Left lobe of liver (tissue), 2 donors: ENCODE measurements at places on chromosomes 6 and 20. TPM values are rescaled to one million over a fixed set of nuclear protein-coding genes. Genes with fewer than 3 reads are reported as not detected.

SFT2D1 gene
- 8.8 TPM for total RNA-seq

GRCh38 chr6:142952614-142953013, 7.6 kb upstream of the HIVEP2 start:
- no peak for DNase-seq

DNA sequence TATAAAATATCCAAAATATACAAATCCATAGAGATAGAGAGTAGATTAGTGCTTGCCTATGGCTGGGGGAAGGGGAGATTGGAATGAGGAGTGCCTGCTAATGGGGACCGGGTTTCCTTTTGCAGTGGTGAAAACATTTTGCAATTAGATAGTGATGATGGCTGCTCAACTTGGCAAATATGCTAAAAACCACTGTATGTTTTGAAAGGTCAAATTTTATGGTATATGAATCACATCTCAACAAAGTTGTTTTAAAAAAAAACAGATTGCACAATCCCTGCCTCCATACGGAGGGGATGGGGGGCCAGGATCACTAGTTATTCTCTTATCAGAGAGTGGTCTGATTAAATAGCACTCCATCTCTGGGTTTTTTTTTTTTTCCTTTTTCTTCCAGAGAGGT, 76.9 kb upstream of the RIPOR2 start:
- DNase-seq, result no peak

BEND6 gene
- not detected for total RNA-seq

UNC5CL gene
- 9.3 TPM for total RNA-seq

DNA sequence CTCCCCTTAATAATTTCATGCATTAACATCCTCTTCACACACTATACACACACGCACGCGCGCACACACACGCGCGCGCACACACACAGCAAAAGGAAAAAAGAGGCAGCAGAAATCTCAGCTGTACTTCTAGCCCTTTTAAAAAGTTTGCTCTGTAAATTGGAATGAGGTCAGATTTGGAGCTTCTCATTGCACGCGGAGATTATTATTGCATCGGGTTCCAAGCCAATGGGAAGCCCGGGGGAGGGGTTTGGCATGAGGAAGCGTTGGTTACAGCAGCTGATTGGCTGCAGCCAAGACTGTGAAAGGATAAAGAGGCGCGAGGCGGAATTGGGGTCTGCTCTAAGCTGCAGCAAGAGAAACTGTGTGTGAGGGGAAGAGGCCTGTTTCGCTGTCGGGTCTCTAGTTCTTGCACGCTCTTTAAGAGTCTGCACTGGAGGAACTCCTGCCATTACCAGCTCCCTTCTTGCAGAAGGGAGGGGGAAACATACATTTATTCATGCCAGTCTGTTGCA, at the start of gene SOX4:
TSS of gene SOX4 (plus strand) at position 340 of the 515 bp plus-strand sequence. CDS start 784 bp downstream, outside the sequence.
- peak; percentile 89 for DNase-seq

GRCh38 chr20:31820228-31820627, 1.1 kb downstream of the MYLK2 start:
- no peak for DNase-seq

SLC4A11 gene
- total RNA-seq, result 0.18 TPM

DNA sequence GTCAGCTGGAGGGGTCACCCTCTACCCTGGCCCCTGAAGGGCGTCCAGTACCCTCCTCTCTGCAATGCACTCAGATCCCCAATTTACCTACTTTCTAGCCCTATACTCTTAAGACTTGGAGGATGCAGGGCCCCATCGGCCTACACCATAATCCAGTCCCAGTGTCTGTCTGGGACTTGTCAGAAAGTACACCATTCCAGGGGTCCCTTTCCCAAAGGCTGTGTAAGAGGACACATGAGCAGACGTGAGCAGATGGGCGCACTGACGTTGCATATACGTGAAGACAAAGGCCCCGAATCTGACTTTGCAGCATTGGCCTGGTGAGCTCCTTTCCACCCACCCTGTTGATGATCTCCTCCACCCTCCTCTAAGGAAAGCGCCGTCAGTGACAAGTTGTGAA, 20.9 kb upstream of the SMOC2 start:
- no peak for DNase-seq

DNA sequence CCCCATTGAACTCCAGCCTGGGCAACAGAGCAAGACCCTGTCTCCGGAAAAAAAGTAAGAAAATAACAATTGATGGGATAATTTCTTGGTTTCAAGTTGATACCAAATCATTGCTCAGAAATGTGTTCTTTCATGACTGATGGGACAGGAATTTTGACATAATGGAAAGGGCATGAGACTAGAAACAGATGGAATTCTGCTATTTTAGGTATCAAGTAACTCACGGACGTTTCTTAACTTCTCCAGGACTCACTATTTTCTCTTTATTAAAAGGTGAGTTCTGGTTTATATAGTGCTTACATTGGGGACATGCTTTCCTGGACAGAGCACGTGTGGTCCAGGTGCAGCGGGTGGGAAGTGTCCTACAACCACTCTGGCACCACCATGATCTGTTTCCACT, 6.0 kb upstream of the DSP start:
- no peak for DNase-seq

DNA sequence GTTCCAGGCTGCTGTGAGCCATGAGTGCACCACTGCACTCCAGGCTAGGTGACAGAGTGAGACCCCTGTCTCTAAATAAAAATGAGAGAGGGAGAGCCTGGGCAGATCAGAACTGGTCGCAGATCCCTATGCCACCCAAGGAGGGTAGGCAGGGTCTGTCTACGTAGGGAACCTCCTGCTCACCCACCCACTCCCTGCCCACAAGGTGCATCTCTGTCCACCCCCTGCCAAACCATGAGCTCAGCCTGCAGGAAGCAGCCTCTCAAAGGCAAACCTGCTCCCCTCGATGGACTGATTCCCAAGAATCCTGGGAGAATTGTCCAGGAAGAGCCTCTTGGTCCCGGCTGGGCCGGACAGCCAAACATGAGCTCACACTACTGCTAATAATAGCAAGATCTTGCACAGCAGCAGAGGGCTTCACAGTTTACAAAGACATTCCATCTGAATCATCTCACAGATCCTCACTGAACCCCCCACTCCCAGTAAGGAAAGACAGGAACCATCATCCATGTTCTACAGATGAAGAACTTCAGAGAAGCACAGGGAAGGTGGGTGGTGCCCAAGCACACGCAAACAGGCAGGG, 27.8 kb upstream of the TLDC2 start:
- DNase-seq, result no peak

- no peak for DNase-seq
Observed at GRCh38 chr6:166206066-166206465, 38.4 kb upstream of the TBXT start.

DNA sequence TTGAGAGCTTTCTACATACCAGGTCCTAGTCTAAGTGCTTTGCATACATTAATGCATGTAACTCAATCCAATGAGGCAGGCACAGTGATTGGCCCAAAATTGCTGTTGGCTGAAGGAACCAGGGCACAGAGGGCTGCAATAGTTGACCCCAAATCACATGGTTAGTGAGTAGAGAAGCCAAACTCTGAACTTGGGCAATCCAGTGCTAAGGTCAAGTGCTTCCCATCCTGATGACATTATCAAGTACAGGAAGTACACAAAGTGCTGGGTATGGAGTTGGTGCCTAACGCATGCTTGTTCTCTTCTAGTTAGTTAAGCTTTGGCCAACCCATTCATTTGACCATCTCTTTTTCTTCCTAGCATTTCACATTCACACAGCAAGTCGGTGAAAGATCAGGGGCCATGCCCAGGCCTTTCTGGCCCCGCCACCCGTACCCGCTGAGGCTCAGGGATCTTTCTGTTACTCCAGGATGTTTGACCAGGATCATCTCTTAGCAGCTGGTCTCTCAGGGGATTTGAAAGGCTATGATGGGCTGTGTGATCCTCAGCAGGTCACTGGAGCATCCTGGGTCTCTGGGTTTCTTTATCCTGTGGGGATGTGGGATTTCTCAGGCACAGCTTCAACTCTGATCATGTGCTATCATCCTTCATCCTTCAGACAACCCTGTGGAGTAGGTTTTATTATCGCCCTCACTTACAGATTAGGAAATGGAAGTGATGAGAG, 7.0 kb downstream of the KCNB1 start:
- DNase-seq, result peak; percentile 87

- no peak for DNase-seq
Observed at GRCh38 chr6:15339081-15339480, 93.2 kb downstream of the JARID2 start.

C6orf163 gene
- total RNA-seq, result 1.2 TPM

NOL4L gene
- total RNA-seq, result 5.8 TPM

WFDC5 gene
- not detected for total RNA-seq

ZBP1 gene
- 0.08 TPM for total RNA-seq

DNA sequence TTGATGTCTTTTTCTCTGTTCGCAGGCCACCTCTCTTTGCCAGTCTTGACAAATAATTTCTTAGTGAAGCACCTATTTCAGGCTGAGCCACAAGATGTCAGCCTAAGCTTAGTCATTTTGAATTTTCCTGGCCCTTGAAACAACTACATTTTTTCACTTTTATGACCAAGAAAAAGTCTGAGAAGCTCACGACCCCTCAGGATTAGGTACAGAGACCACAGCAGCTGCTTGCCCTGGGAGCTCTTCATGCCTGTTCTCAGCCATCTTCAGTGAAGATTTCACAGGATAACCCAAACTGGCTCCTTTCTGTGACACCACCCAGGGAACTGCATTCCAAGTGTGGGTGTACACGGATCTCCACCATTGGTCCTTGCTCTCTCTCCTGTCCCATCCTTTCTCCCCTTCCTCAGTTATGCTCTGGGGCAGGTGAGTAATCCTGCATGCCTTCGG, 38.4 kb upstream of the SPTLC3 start:
- DNase-seq, result no peak

GRCh38 chr6:168408504-168409136, 32.4 kb upstream of the SMOC2 start:
- DNase-seq, result peak; percentile 12

KCNQ5 gene
- total RNA-seq, result not detected

AGER gene
- total RNA-seq, result 6.0 TPM

PRDM13 gene
- total RNA-seq, result not detected

LZTS3 gene
- 5.7 TPM for total RNA-seq

GRCh38 chr6:41518118-41518517, 28.1 kb upstream of the FOXP4 start:
- DNase-seq, result no peak

DNA sequence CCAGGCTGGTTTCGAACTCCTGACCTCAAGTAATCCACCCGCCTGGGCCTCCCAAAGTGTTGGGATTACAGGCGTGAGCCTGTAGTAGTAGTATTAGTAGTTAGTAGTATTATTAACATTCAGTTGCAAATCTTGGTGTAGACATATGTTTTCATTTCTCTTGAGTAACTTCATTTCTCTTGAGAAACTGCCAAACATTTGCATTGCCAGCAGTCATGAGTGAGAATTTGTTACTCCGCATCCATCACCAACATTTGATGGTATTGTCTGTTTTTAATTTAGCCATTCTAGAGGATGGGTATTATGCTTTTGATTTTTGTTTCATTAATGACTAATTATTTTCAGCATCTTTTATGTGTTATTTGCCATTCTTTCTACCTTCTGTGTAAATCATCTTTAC, 1.5 kb upstream of the ERVFRD-1 start:
- DNase-seq, result no peak

- DNase-seq, result no peak
Observed at GRCh38 chr20:53224851-53225250, 252.7 kb downstream of the TSHZ2 start.

DNA sequence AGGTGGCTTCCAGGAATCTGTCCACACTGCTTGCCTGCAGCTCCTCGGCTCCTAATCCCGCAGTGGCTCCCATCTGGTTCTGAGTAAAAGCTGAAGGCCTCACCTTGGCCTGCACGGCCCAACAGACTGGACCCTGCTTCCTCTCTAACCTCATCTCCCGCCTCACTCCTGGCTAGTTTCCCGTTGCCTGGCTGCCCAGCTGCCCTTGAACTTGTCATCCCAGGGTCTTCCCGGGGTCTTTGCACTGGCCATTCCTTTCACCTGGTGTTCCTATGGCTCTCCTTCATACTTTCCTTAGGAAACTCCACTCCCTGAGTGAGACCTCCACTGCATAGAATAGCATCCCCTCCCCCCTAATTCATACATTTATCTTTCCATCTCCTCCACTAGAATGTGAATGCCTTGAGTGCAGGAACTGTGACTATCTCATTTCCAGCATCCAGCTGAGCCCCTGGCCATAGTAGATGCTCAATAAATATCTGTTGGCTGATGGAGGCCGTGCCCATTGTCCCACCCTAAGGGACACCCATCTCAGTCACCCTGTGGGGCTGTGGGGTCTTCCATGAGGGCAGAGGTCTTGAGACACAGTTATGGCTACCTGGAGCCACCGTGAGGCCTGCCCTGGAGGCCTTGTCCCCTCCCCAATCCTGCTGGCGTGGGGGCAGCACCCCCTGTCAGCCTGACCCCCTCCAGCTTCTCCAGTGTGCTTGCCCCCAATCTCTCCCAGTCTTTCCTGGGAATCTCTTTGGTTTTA, 9.1 kb upstream of the SIRPA start:
- DNase-seq, result no peak

- DNase-seq, result no peak
Observed at GRCh38 chr6:103687430-103687829, 1172.3 kb downstream of the HACE1 start.

HDGFL1 gene
- total RNA-seq, result not detected

- DNase-seq, result no peak
Observed at GRCh38 chr20:378961-379336, 1.6 kb upstream of the TRIB3 start.

GRCh38 chr20:59371431-59371830, 71.0 kb downstream of the EDN3 start:
- no peak for DNase-seq

COL19A1 gene
- total RNA-seq, result 0.10 TPM

PNLDC1 gene
- total RNA-seq, result 0.23 TPM

GRCh38 chr6:37155394-37156312, 14.3 kb upstream of the PIM1 start:
- no peak for DNase-seq

- no peak for DNase-seq
Observed at GRCh38 chr6:684831-685636, 7.9 kb downstream of the EXOC2 start.

ADGRB3 gene
- total RNA-seq, result 0.38 TPM

- DNase-seq, result no peak
Observed at GRCh38 chr20:25308671-25309394, 60.9 kb downstream of the PYGB start.

- no peak for DNase-seq
Observed at GRCh38 chr20:36528875-36529417, 12.4 kb upstream of the MYL9 start.

GRCh38 chr6:92864966-92865555, 554.3 kb downstream of the EPHA7 start:
- no peak for DNase-seq

MRAP2 gene
- 0.13 TPM for total RNA-seq

ACSS1 gene
- 9.9 TPM for total RNA-seq

DNA sequence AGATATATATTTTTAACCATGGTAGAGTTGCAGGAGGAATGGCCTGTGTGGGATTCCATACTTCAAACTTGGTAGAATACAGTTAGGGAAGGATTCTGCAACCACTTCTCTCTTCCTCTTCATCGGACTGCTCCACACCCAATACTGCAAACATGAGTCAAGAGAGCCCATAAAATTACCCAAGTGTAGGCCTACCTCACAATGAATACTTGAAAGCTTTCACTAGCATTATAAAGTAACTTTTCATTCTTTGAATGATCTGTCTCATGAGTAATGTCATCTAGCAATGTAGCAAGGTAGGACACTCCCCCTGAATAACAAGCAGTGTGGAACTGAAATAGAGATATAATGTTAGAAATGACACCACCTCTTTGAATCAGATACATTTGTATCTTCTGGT, 79.4 kb downstream of the FOXC1 start:
- DNase-seq, result no peak
